Stimulated activated CD8-positive, alpha-beta memory T cell treated with anti-CD3 and anti-CD28 coated beads, Interleukin-15, amount 100 ng/mL, for 48 hours (primary cell): ENCODE measurements at places on chromosomes 6 and 20.

DNA sequence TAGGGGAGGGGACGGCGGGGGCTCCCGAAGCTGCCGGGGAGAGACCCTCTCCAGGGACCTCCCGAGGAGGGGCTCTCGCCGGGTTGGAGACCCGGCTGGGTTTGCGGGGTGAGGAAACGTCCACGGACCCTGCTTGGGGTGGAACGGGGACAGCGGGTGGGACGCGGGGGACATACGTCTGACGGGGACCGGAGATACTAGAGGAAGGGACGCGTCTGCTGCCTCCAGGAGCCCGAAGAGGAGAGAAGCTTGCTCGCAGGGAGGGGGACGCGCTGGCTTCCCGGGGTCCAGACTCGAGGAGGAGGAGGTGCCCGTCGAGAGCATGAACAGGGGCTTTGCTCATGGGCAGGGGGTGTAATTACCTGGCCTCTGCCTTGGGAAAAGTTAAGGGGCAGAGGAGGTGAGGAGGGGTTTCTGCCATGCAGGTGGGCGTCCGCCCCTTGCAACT lies 593 bp downstream of the DNMT3B start:
- DNase-seq: no peak

- no peak for DNase-seq
Measured at GRCh38 chr6:168302534-168302933, 17.0 kb downstream of the DACT2 start.

DNA sequence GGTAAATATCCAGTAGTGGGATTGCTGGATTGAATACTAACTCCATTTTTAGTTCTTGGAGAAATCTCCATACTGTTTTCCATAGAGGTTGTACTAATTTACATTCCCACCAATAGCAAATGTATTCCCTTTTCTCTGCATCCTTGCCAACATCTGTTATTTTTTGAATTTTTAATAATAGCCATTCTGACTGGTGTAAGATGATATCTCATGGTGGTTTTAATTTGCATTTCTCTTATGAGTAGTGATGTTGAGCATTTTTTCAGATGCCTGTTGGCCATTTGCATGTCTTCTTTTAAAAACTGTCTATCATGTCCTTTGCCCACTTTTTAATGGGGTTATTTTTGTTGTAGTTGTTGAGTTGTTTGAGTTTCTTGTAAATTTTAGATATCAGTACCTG lies 253.2 kb downstream of the HAO1 start:
- no peak for DNase-seq

- no peak for DNase-seq
Measured at GRCh38 chr20:18705490-18705889, 108.1 kb upstream of the SCP2D1 start.

DNA sequence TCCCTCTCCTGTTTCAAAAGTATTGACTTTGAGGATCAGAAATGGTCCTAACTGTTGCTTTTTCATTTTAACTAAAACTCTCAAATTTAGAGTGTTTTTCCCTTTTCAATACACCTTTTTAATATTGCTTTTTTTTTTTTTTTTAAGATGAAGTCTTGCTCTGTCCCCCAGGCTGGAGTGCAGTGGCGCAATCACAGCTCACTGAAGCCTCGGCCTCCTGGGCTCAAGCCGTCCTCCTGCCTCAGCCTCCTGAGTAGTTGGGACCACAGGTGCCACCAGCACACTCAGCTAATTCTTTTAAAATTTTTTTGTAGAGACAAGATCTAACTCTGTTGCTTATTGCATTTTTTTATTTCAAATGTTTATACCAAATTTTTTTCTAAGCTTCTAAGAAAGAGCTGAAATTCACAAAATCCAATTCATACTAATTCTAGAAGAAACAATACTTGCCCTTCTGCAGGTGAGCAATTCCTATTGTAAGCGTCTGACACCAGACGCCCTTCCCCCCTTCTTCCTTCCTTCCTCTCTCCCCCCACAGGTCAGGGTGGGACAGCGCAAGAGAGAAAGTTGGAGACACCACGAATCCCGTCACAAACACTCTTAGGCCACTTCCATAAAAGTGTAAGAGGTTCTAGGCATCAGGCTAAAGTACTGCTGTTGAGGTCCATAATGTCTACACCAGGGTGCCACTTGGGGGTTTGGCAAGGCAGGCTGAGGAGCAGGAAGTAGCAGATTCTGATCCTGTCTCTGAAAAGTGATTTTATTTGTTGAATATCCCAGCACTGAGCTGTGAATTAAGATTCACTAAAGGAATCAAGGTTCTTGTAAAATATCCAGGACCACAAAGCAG lies 12.8 kb downstream of the DLL1 start:
- DNase-seq: no peak

- no peak for DNase-seq
Measured at GRCh38 chr6:131937703-131938631, 13.2 kb downstream of the CCN2 start.

- DNase-seq: no peak
Measured at GRCh38 chr6:2861060-2861821, 19.6 kb upstream of the SERPINB1 start.

- DNase-seq: no peak
Measured at GRCh38 chr6:33112148-33112547, 36.4 kb downstream of the HLA-DPB1 start.

DNA sequence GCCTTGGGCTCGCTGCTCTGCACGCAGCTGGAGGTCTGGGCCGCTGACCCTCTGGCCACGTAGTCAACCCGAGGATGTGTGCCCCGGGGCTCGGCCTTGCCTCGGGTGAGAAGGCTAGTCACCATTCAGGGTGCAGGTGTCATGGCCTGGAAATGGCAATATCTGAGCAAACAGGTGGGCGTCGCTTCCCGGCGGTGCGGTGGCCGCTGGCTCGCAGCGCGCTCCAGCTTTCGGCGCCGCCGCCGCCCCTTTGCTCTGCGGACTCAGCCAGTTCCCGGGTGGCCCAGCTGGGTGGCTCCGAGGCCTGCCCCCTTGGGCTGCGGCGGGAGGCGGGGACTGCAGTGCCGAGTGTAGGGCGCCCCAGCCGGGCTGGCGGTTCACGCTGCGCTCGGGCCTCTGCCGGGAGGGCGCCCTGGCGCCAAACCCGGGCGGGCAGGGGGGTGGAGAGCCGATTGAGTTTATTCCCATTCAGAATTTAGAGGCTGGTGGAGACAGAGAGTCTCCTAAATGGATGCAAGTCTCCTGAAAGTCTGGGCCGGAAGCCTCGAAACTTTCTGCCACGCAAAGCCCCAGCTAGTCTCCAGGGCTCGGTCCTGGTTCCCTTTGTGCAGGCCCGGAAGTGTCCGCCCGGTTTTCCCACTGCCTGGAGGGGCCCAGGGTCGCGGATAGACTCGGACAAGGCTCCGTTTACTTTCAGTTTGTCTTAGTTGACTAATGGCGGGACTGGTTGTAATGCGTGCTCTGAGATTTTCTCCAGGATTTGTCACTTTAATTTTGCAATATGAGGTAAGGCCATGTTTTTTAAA lies 11.3 kb upstream of the TFAP2A start:
- no peak for DNase-seq

- DNase-seq: no peak
Measured at GRCh38 chr6:54252496-54252895, 55.7 kb upstream of the TINAG start.

DNA sequence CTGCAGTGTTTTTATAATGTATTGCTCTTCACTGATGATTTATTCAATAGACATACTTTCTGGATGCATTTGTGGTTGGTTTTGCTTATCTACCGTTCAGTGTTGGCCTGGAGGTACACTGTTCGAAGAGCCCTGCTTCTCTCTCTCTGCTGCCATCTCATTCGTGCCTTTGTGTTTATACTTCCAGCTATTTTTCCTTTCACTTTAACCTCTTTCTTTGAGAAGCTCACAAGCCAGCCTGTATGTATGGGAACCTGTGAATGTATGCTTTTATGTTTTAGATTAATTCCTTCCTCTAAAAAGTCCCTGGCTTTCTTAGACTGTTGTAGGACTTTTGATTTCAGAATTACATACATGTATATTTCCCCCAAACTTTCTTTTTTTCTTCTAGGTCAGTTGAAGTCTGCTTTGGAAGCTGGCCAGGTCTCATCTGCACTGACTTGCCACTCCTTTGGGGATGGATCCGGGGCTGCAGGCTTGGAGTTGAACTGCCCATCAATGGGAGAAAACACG lies 83.0 kb downstream of the SCAND1 start:
- DNase-seq: no peak

GRCh38 chr6:46357591-46357990 lies 133.7 kb downstream of the RCAN2 start:
- DNase-seq: no peak

DNA sequence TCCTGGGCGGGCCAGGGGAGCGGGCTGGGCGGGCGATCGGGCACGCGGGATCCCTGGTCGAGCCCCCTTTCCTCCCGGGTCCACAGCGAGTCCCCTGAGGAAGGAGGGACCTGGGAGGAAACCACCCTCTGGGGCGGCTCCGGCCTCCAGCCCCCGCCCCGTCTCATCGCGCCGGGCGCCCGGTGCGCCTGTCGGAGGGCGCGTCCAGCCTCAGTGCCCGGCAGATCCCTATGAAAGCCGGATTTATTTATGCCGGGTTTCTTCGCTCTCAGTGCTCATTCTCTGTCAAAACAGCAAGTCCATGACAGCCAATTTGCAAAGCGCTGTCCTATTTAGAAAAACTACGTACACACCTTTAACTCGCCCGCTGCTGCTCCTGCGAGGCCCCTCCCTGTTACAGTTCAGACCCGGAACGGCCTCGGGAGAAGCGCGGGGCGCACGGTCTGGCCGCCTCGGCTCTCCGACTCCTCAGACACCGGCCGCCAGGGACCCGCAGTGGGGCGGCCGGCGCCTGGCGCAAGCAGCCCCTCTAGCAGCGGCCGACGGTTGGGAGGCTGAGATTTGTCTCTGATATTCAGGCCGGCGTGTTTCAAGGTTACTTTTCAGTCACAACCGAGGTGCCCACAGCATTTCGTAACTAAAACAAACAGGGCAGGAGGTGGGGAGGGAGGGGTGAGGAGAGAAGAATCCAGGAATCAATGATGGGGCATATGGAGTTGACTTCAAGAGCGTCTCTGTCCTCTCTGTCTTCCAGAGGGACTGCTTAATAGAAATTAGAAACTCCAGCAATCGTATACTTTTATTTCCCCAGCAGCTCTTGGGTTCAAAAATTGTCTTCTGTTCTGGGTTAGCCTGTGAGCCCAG lies 782 bp upstream of the FOXA2 start:
- no peak for DNase-seq

GRCh38 chr20:19929481-19930145 lies 87.5 kb upstream of the NAA20 start:
- no peak for DNase-seq

DNA sequence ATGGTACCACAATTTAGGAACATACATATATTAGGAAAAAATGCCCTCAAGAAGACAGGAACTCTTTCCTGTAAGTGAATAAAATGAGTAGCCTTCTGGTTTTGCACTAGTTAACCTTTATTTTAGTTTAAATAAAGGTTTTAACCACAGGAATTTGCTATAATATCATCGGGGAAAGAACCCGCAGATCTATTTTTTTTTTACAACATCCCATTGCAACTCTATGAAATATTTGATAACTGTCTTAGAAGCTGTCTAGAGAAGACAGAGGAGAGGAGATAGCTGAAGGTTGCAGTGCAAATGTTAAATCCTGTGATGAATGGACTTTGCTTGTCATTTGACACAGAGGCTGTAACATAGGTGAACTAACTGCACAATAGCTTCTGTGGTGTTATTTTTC lies 69.5 kb downstream of the TINAG start:
- DNase-seq: no peak

- no peak for DNase-seq
Measured at GRCh38 chr20:58349570-58349969, 39.5 kb upstream of the VAPB start.

DNA sequence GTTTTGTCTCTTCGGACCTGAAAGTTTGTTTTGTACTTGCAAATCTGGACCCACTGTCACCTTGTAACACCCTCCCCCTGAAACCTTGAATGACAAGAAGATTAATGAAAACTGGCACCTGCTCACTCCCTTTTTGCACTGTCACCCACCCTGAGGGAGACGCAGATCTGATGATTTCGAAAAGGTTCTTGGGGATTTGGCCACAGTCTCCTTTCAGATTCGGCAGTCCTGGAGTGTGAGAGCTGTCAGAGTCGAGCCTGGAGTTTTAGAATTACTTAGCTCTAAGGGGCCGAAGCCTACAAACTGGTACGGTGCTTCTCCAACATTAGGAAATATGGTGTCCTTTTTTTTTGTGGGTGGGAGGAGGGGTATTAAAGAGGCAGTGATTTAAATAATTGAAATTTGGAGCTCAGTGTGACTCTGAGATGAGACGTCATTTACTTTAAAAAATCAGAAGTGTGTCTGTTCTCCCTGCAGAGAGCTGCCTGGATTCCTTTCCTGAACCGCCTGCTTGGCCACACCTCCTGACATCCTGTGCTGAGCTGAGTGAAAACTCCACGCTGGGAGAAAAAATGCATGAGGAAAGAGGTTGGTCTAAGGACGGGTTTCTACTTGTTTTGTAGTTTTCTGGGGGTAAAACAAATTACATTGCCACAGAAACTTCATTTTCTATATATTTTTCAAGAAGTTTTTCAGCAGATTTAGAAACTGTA lies 447.0 kb upstream of the CDH4 start:
- no peak for DNase-seq

GRCh38 chr6:124482071-124482491 lies 480.2 kb upstream of the RNF217 start:
- no peak for DNase-seq

DNA sequence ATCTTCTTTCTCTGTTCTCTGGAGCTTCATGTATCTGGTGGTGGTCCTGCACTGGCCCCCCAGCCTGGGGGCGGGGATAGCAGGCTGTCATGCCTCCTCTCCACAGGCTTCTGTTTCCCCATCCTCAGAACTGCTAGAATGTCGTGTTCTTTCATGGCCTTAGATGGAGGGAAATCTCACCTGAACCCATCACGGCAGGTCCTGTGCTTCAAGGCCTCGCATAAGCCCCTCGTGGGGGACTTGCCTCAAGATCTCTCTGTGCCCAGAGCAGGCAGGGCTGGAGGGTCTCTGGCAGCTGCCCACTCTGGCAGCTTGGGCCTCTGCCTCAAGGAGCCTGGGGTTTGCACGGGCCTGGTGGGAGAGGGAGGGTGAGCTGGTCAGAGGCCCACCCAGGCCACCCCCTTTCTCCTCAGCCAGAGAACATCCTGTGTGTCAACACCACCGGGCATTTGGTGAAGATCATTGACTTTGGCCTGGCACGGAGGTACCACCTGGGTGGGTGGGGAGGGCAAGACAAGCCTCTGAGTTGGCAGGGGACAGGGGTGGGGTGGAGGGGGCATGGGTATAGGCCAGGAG lies 11.3 kb downstream of the MYLK2 start:
- DNase-seq: no peak

- no peak for DNase-seq
Measured at GRCh38 chr6:13491538-13491937, 4.1 kb upstream of the GFOD1 start.

DNA sequence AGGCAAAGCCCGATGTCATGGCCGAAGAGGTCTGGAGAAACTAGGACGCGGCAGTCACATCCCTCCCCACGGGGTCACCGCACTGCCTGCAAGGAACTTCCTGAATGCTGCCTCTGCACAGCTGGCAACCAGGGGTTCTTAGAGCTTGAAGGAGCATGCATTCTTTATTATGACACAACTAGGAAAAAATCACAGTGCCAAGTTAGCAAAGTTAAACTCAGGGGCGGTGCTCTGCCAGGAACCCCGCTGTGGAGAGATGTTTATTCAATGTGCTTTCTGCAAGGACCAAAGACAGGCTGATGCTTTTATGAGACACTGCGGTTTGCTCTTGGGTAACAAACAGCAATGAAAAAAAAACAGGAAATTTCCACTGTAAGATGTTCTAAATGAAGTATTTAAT lies 287.3 kb upstream of the FOXQ1 start:
- no peak for DNase-seq

GRCh38 chr6:135014353-135014832 lies 40.2 kb downstream of the HBS1L start:
- no peak for DNase-seq
